ENCODE measurements at places on chromosomes 13 and 19. TPM values are rescaled to one million over a fixed set of nuclear protein-coding genes. Genes with fewer than 3 reads are reported as not detected.

Gene SPIB
- 33.3 TPM for total RNA-seq

Gene ATP8A2
- 16.3 TPM for total RNA-seq

DNA sequence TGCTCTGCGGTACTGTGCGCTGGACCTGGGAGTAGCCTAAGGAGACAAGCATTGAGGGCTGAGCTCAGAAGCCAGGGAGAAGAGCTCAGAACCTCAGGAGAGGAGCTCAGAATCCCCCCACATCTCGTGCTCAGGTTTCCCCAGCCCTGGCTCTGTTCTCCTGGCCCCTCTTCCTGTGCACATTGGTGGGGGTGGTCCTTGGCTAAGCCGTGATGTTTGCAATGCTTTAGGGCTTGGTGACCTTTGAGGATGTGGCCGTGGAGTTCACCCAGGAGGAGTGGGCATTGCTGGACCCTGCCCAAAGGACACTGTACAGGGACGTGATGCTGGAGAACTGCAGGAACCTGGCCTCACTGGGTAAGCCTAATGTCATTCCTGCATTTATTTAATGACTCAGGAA, 6.6 kb downstream of the ZNF557 start:
- no peaks in the 10 kb centered on the region for H3K4me1 ChIP-seq
- H3K27me3 ChIP-seq, result no peaks in the 10 kb centered on the region
- no peak for DNase-seq
- H3K27ac ChIP-seq, result no peak overlapping the region
- no peak overlapping the region for H3K4me3 ChIP-seq

DNA sequence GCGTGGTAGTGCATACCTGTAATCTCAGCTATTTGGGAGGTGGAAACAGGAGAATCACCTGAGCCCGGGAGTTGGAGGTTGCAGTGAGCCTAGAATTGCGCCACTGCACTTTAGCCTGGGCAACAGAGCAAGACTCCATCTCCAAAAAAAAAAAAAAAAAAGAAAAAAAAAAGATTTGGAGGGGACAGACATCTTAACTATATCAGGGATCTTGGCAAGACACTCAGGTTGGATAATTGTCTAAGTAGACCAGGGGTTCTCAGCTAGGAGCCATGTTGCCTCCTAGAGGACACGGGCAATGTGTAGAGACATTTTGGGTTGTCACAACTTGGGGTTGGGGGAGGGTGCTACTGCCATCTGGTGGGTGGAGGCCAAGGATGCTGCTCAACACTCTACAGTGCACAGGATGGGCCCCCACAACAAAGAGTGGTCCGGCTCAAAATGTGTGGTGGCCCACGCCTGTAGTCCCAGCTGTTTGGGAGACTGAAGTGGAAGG, 1.9 kb upstream of the ZNF580 start:
- peak; percentile 67 for DNase-seq
- H3K36me3 ChIP-seq, result peaks cover 14% of the 10 kb centered on the region
- H3K4me3 ChIP-seq, result no peak overlapping the region
- 0 out of 2 replicates have a peak, but pooled peaks cover 2% of the 10 kb centered on the region for H3K4me1 ChIP-seq

- H3K36me3 ChIP-seq, result no peaks in the 10 kb centered on the region
- no peak for DNase-seq
- no peaks in the 10 kb centered on the region for H3K27me3 ChIP-seq
- H3K4me3 ChIP-seq, result no peak overlapping the region
- H3K4me1 ChIP-seq, result no peaks in the 10 kb centered on the region
Measured at GRCh38 chr19:45021971-45022370, 16.9 kb upstream of the CLASRP start.

- H3K4me1 ChIP-seq, result no peaks in the 10 kb centered on the region
- no peaks in the 10 kb centered on the region for H3K36me3 ChIP-seq
- no peak overlapping the region for H3K4me3 ChIP-seq
- no peaks in the 10 kb centered on the region for H3K27me3 ChIP-seq
- H3K27ac ChIP-seq, result no peak overlapping the region
- DNase-seq, result no peak
Measured at GRCh38 chr13:66508153-66508909, 721.8 kb downstream of the PCDH9 start.

- H3K4me1 ChIP-seq, result no peaks in the 10 kb centered on the region
- H3K27me3 ChIP-seq, result no peaks in the 10 kb centered on the region
- DNase-seq, result no peak
- no peak overlapping the region for H3K27ac ChIP-seq
- no peak overlapping the region for H3K4me3 ChIP-seq
Measured at GRCh38 chr13:19607523-19608078, 25.9 kb upstream of the MPHOSPH8 start.

GRCh38 chr13:109862627-109863026, 76.2 kb upstream of the IRS2 start:
- peaks cover 3% of the 10 kb centered on the region for H3K4me1 ChIP-seq
- no peaks in the 10 kb centered on the region for H3K36me3 ChIP-seq
- no peak overlapping the region for H3K27ac ChIP-seq
- DNase-seq, result no peak
- H3K4me3 ChIP-seq, result no peak overlapping the region

Gene HOMER3
- 19.6 TPM for total RNA-seq

DNA sequence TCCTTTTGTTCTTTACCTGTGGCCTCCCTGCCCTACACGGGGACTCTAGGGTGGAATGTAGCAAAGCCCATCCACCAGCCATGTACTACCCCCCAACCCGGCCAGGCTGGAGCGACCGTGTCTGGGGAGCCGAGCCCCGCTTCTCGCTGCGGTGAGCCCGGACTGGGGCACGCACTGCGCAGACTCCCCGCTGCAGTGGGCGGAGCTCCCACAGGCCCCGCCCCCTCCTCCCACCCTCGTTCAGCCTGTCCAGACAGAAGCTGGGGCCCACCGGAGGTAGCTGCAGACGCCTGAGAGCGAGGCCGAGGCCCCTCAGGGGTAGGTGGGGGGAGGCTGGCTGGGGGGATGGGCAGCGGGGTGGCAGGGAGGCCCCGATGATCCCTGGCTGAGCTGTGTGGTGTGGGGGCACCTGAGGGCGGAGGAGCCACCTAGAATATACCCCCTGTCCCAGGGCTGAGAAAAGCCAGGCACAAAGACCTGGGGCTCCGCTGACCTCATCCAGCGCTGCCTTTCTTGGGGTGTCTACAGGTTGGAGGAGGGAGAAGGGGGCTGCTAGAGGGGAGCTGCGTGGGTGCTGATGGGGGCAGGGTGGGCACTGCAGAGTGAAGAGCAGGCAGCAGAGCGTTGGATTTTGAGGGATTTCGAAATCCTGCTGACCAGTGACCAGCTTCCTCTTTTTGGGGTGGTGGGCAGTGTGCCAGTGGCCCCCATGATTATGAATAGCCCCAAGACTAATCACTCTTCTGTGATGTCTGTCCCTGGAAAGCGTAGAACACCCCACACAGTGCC, 17.3 kb downstream of the PLD3 start:
- H3K4me3 ChIP-seq, result peak overlapping the region; percentile 87
- no peaks in the 10 kb centered on the region for H3K27me3 ChIP-seq
- DNase-seq, result peak; percentile 93

DNA sequence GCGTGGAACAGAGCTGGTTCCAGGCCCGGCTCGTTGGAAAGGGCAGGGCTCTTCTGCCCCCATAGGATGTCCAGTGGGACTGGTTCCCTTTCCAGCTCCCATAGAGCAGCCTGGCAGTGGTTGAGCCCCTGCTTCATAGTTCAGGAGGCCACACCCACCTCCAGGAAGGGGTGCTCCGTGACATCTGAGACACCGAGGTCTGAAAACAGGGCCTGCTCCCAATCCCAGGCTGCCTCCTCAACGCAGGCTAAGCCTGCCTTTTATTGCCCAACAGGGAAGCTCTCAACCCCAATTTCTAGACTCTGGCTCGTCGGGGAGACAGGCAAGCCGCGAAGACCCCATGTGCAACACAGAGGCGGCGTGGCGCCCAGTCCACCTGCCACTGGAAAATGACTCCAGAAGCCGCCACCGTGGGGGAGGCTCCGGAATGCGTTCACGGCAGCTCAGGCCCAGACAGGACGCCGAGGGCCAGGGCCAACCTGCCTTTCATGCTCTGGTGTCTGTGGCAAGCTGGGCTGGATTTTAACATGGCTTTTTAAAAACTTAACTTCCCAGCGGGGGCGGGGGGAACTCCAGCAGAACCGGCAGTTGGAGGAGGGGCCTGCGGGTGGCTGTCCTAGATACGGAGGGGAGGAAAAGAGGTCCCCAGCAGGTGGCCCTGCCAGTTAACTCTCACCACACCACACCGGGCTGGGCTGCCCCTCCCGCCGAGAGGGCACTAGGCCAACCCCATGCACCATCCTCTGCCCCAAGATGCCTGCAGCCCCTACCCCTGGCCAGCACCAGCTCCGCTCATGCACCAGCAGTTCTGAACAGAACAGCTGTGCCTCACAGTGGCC, 17.9 kb upstream of the TINCR start:
- no peaks in the 10 kb centered on the region for H3K27me3 ChIP-seq
- H3K4me3 ChIP-seq, result peak overlapping the region; percentile 46
- H3K36me3 ChIP-seq, result peaks cover 38% of the 10 kb centered on the region
- DNase-seq, result peak; percentile 84
- H3K4me1 ChIP-seq, result no peaks in the 10 kb centered on the region

Gene CBARP
- 25.6 TPM for total RNA-seq

Gene NKG7
- total RNA-seq, result not detected

Gene RASAL3
- 1.9 TPM for total RNA-seq

Gene FOSB
- 1.7 TPM for total RNA-seq

- H3K4me1 ChIP-seq, result no peaks in the 10 kb centered on the region
- DNase-seq, result no peak
- H3K27ac ChIP-seq, result no peak overlapping the region
- H3K4me3 ChIP-seq, result peak overlapping the region; percentile 41
- no peaks in the 10 kb centered on the region for H3K27me3 ChIP-seq
Measured at GRCh38 chr19:45613926-45614725, 12.1 kb upstream of the GPR4 start.

- H3K4me3 ChIP-seq, result no peak overlapping the region
- no peaks in the 10 kb centered on the region for H3K27me3 ChIP-seq
- H3K36me3 ChIP-seq, result peaks cover 20% of the 10 kb centered on the region
- no peak overlapping the region for H3K27ac ChIP-seq
Measured at GRCh38 chr13:110319774-110320509, 12.9 kb downstream of the COL4A2 start.

DNA sequence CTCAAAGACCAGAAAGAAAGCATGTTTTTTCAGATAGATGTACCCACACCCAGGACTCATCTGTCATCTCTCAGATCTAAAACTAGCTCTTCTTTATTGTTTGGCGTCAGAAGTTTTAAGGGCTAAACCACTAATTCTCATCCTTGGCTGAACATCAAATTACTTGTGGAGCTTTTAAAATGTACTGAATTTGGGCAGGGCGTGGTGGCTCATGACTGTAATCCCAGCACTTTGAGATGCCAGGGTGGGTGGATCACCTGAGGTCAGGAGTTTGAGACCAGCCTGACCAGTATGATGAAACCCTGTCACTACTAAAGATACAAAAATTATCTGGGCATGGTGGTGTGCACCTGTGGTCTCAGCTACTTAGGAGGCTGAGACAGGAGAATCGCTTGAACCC, 47.4 kb downstream of the RCBTB2 start:
- no peak for DNase-seq
- H3K36me3 ChIP-seq, result peaks cover 30% of the 10 kb centered on the region
- H3K4me3 ChIP-seq, result no peak overlapping the region
- H3K27me3 ChIP-seq, result no peaks in the 10 kb centered on the region
- no peak overlapping the region for H3K27ac ChIP-seq

DNA sequence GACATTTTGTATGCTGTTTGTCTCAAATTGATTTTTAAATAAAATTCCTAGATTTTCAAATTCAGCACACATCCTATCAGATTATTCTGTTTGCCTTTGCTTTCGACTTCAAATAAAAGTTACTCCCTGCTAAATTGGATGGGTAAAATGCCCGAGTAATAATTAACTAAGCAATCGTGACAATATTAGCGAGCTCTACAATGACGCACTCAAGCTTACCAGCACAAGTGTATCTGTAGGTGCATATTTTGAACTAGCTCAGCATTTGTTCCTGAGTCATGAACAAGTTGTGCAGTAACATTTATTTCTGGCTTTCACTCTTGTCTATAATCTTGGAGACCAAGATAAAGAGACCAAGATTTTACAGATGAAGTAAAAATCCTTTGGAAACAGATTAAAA, 113.4 kb downstream of the UBL3 start:
- H3K27ac ChIP-seq, result no peak overlapping the region
- no peaks in the 10 kb centered on the region for H3K36me3 ChIP-seq
- no peaks in the 10 kb centered on the region for H3K4me1 ChIP-seq
- no peak overlapping the region for H3K4me3 ChIP-seq

DNA sequence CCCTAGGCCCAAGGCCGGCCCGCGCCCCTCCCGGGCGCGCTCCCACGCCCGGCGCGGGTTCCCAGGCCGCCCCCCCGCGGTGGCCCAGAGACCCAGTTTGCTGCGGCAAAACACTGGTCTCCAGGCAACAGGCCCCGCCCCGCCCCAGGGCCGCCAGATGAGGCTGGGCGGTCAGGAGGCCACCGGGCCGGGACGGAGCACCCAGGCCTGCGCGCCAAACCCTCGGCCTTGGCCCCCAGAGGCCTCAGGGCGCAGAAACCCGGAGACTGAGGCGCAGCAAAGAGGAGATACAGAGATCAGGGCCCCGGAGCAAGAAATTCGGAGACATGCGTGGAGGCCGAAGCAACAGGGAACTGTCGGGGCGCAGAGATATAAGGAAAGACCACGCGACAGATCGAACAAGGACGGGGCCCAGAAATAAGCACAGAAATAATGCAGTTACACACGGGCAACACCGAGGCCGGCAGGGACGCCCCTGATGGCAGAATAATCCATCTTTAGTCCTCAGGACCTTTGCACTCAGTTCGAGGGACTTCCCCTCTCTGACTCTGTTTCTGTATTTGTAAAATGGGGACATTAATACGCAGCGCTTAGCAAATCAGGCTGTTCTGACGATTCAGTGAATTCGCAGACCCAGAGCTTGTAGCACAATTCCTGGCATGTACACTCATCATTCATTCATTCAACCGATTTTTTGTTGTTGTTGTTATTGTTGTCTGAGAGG, 20.8 kb upstream of the ERCC1 start:
- H3K36me3 ChIP-seq, result no peaks in the 10 kb centered on the region
- peaks cover 2% of the 10 kb centered on the region for H3K4me1 ChIP-seq
- H3K27ac ChIP-seq, result no peak overlapping the region
- H3K4me3 ChIP-seq, result peak overlapping the region; percentile 94
- H3K27me3 ChIP-seq, result no peaks in the 10 kb centered on the region

GRCh38 chr13:96652506-96652905, 341.8 kb downstream of the OXGR1 start:
- H3K36me3 ChIP-seq, result no peaks in the 10 kb centered on the region
- no peak overlapping the region for H3K4me3 ChIP-seq
- H3K27ac ChIP-seq, result no peak overlapping the region

Gene SGCG
- not detected for total RNA-seq

- no peak overlapping the region for H3K27ac ChIP-seq
- H3K36me3 ChIP-seq, result peaks cover 11% of the 10 kb centered on the region
- no peaks in the 10 kb centered on the region for H3K27me3 ChIP-seq
- H3K4me1 ChIP-seq, result no peaks in the 10 kb centered on the region
Measured at GRCh38 chr13:40755082-40755700, 15.8 kb downstream of the MRPS31 start.

GRCh38 chr19:926589-927350, 935 bp downstream of the ARID3A start:
- no peaks in the 10 kb centered on the region for H3K4me1 ChIP-seq
- H3K27ac ChIP-seq, result no peak overlapping the region
- no peaks in the 10 kb centered on the region for H3K27me3 ChIP-seq
- peaks cover 19% of the 10 kb centered on the region for H3K36me3 ChIP-seq
- DNase-seq, result peak; percentile 55
- H3K4me3 ChIP-seq, result peak overlapping the region; percentile 91

Gene CBY2
- total RNA-seq, result not detected
